ENCODE measurements at places on chromosomes 2 and 18.

- no peak for DNase-seq
Observed at GRCh38 chr18:8507915-8508705, 101.1 kb upstream of the RAB12 start.

GRCh38 chr2:174878537-174879147 lies 114.4 kb upstream of the CHRNA1 start:
- DNase-seq = no peak

GRCh38 chr2:239085201-239085992 lies 237.5 kb downstream of the TWIST2 start:
- DNase-seq = no peak

- no peak for DNase-seq
Observed at GRCh38 chr18:78972385-78972918, 7.2 kb upstream of the SALL3 start.

- DNase-seq = no peak
Observed at GRCh38 chr2:24831221-24832072, 38.2 kb downstream of the CENPO start.

DNA sequence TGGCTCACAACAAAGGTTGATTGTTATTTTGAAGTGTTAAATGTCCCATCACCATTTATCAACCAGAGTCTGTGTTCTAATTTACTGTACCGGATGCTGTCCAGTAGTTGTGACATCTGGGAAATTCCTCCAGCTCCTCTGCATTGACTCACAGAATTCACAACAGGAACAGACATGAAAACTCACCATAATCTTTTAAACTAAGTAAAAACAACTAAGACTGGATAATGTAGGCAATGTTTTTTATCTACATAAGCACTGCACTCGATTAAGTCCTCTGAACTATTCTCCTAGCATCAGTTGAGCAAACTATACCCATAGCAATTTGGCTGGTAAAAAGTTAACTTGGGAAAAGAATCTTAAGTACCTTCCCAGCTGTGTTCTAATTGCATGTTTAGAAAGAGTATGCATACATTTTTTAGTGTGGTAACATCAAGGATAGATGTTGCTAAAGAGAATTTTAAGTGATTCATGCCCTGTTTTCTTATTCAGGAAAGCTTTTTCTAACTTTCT lies 42.9 kb upstream of the MYO1B start:
- DNase-seq = no peak

DNA sequence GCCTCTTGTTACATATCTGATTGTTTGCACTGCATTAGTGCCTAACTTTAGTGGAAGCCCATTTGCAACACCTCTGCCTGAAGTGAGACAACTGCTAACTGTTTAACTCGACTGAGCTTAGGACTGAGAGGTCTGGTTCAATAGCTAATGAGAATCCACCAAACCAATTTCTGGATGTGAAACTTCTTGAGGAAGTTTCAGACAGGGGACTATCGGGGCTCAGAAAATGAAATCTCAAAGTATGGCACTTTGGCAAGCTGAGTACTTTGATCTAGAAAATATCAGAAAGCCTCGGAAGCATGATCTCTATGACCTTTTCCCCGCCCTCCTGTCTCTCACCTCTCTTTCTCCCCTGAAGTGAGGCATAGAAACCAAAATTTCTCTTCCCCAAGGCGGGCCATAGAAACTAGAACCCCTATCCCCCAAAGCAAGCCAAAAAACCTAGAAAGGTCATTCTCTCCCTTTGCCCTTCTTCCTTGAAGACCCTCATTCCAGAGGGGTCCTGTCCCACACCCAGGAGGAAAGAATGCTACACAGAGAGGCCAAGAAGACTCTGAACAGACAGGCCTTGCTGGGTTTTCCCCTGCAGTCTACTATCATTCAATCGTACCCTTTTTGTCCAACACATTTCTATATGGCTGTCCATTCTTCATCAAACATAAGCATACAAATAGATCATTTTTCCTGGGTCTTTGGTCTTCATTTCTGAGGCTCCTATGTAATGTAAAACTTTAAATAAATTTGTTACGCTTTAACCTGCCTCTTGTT lies 69.6 kb upstream of the CREB1 start:
- DNase-seq = no peak

- no peak for DNase-seq
Observed at GRCh38 chr18:42290318-42291307, 335.6 kb downstream of the PIK3C3 start.

- DNase-seq = no peak
Observed at GRCh38 chr2:104945121-104945520, 91.2 kb downstream of the POU3F3 start.

DNA sequence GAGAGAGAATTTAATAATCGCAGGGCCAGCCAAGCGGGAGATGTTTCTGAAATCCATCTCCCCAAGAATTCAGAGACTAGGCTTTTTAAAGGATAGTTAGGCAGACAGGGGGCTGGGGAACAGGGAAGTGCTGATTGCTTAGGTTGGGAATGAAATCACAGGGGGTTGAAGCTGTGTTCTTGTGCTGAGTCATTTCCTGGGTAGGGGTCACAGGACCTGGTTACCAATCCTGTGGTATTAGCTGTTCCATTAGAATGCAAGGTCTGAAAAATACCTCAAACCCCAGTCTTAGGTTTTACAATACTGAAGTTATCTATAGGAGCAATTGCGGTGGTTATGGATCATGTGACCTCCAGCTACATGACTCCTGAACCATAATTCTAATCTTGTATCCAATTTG lies 4.6 kb downstream of the SP140 start:
- DNase-seq = no peak

DNA sequence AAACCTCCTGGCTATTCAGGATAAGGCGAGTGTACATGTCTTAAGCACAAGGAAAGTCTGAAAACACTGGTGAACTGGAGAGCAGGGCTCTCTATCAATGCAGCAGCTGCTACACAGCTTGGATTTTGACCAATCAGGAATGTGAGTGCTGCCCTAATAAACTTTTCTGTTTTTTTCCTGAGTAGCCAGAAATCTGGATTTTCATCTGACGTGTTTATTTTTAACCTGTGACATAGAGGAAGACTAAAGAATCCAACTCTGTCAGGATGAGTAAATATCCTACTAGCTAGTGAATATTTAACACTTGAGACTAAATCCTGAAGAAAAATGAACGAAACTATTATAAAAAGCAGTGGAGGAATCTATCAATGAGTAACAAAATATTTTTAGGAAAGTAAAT lies 1638.9 kb downstream of the LRP1B start:
- DNase-seq = no peak

GRCh38 chr2:24863641-24864040 lies 56.4 kb downstream of the ADCY3 start:
- no peak for DNase-seq

DNA sequence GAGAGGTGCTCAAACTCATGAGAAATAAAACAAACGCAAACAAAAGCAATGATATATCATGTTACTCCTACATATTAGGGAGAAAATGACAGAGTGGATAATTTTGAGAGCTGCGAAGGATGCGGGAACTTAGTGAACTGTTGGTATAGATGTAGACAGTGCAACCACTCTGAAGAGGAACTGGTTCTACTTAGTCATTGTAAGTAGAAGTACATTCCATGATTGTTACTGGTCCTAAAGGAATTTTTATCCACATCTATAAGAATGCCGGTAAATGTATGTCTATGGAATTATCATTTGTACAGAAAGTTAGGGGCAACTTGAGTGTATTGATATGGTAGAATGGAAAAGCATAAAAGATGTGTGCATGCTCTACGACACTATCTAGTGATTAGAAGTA lies 1238.4 kb downstream of the LRP1B start:
- no peak for DNase-seq

GRCh38 chr18:67239826-67240225 lies 276.7 kb downstream of the DSEL start:
- no peak for DNase-seq

- DNase-seq = no peak
Observed at GRCh38 chr2:103977668-103978067, 876.2 kb upstream of the POU3F3 start.

GRCh38 chr2:61758159-61758558 lies 95.7 kb downstream of the FAM161A start:
- no peak for DNase-seq

- DNase-seq = no peak
Observed at GRCh38 chr2:32227492-32227891, 37.2 kb downstream of the NLRC4 start.

- DNase-seq = no peak
Observed at GRCh38 chr2:6960659-6961058, 43.4 kb downstream of the RNF144A start.

- DNase-seq = no peak
Observed at GRCh38 chr18:8730080-8730827, 24.9 kb downstream of the MTCL1 start.

DNA sequence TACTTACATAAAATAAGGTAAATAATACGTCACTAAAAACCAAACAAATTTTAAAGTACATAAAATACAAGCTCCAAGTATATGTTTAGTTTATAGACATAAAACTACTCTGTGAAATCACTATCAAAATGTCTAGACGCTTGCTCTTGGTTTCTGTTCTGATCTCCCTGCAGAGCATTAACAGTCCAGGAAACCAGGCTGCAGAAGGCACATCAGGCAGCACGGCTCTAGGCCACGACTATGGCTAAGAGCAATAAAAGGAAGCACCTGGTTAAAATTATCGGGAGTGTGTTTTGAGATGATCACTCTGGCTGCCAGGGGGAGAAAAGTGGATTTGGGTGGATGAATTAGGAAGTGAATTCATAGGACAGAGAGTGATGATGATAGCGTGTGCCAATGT lies 196.0 kb upstream of the SPHKAP start:
- DNase-seq = no peak

DNA sequence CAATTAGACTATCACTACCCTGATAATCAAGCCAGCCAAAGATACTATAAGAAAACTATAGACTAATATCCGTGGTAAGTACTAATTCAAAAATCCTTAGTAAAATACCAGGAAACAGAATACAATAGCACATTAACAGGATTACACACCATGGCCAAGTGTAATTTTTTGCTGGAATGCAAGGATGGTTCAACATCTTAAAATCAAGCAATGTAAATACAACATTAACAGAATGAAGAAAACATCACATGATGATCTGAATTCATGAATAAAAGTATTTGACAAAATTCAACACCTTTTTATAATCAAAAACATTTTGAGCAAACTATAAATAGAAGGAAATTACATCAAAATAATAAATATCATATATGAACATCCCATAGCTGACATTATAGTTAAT lies 350.7 kb upstream of the LRRTM1 start:
- no peak for DNase-seq

DNA sequence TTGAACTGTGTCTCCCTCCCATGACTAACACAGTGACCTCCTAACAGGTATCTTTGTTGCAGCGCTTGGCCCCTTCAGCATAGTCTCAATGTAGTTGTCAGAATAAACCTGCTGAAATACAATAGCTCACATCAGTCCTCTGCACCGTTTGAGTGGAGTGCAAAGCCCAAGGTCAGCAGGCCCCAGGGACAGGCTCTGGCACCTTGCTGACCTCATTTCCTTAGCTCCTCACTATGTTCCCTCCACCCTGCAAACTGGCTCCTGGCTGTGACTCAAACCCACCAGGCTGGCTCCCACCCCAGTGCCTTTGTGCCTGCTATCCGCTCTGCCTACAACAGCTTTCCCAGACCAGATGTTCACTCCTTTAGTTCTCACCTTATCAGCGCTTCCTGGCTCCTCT lies 146.7 kb downstream of the LRATD1 start:
- DNase-seq = no peak

DNA sequence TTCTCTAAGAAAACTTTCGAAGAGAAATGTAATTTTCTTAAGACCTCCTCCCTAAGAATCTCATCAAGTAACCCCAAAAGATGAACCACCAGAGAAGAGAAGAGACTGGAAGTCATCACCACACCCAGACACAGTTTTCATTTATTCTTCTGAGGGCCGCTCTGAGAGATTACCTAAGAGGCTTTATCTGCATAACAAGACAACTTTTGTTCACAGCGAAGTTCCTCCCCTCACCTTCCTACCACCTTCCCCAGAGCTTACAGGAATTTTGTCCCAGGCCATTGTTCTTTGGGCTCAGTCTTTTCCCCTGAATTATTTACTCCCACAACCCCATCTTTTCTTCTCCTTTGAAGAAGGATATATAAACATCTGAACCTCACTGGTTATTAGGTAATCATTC lies 92.8 kb downstream of the AKAIN1 start:
- no peak for DNase-seq

- DNase-seq = no peak
Observed at GRCh38 chr2:186456941-186457340, 29.1 kb upstream of the ZC3H15 start.

DNA sequence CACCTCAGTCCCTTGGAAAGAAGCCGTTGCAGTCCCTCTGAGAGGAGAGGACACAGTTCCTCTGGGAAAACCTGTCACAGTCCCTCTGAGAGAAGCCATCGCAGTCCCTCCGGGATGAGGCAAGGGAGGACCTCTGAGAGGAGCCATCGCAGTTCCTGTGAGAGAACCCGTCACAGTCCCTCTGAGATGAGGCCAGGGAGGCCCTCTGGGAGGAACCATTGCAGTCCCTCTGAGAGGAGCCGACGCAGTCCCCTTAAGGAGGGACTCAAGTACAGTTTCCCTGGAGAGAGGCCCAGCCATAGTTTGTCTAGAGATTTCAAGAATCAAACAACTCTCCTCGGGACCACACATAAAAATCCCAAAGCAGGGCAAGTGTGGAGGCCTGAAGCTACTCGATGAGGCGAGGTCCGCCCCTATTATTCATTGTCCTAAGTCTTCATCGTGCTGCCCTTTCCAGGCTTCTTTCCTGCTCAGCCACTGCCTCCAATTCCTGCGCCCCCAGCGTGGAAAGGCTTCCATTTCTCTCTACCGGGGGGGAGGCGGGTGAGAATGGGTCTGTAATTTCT lies 630 bp upstream of the ZNF512 start:
- DNase-seq = no peak

DNA sequence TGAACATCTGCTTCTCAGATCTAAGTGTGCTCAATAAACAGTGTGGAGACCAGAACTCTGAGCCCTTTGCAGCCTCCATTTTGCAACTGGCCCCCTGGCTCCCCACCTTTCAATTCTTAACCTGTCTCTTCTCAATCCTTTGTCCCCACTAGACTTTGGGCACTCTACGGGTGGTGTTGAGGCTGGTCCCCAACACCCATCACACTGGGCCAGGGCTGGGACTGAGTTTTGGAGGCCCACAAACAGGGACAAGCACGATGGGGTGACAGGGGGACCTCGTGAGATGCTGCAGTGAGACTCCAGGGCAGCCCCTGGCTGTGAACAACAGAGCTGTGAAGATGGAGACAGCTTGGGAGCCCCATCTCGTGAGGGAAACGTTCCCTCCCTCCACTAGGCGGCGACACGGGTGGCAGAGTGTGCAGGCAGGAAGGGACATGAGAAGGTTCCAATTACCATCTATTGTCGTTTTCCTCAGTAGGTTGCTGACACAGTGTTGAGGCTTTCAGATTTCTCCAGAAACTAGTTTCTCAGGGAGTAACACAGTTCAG lies 1.2 kb downstream of the ANKMY1 start:
- no peak for DNase-seq

GRCh38 chr2:28394997-28395333 lies 2.3 kb downstream of the FOSL2 start:
- no peak for DNase-seq

DNA sequence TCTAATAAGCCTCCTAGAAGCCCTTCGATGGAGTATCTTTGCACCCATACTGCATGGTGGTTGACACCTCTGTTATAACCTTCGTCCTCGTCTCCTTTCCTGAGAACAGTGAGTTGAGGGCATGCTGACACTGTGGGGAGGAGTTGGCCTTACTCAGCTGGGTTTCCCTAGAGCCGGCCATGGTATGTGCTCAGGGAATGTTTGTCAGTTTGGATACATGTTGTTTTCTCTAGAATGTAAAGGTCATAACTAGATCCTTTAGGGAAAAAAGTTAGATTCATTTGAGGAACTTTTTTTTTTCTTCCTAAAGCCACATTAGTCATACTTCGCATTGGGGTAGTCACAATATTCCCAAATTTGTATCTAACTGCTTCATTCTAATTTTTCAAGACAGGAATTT lies 106.0 kb upstream of the FOSL2 start:
- DNase-seq = no peak
